ENCODE measurements at places on chromosomes 7 and 10. TPM values are rescaled to one million over a fixed set of nuclear protein-coding genes. Genes with fewer than 3 reads are reported as not detected.

PLAC9 gene
- total RNA-seq, result not detected

AKR1C8 gene
- not detected for total RNA-seq

NKX2-3 gene
- total RNA-seq, result 0.08 TPM

NPFFR1 gene
- not detected for total RNA-seq

ATOH7 gene
- total RNA-seq, result 0.15 TPM

H2BK1 gene
- total RNA-seq, result not detected

PLOD3 gene
- total RNA-seq, result 85.0 TPM

PPP1R17 gene
- total RNA-seq, result not detected

HERC4 gene
- total RNA-seq, result 29.1 TPM

CDHR3 gene
- 5.0 TPM for total RNA-seq

NEUROD6 gene
- not detected for total RNA-seq

ACTR3C gene
- total RNA-seq, result not detected

GNGT1 gene
- total RNA-seq, result not detected

KNDC1 gene
- total RNA-seq, result 1.3 TPM
